ENCODE measurements at places on chromosomes 7 and 10.

GRCh38 chr7:70040970-70041766 lies 442.9 kb downstream of the AUTS2 start:
- DNase-seq, result no peak

DNA sequence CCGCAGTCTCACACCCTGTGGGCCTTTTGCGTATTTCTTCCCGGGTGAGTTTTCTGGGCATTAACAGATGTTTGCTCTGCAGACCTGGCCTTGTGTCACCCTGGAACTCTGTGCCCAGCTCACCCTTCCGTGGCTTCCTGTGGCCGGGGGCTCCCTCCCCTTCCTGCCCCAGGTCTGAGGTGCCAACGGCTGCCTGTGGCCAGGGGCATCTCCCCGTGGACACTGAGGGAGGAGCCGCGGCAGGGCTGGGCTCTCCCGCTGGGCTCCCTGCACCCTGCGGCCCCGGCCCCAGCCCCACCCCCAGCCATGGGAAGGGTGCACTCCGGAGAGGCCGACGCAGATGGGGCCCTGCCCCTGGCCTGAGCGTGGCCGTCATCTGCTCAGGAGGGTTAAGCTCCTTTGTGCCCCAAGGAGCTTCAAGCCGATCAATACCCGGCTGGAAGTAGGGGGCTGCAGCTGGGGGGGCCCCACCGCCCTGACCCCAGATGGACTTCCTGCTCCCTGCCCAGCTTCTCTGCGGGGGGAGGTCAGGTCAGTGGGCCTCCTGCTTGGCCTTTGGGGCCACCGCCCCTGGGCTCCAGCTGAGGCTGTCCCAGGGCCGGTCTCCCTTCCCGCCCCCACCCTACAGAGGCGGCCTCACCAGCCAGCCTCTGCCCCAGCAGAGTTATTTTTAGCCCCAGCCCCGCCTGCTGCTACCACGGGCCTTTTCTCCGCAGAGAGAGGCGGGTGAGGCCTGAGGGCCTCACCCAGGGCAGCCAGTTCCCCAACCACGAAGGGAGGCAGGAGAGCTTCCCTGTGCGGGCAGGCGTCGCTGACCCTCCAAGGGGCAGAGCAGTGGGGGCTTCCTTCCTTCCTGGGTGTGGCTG lies 24.2 kb downstream of the PWWP2B start:
- DNase-seq, result no peak

- no peak for DNase-seq
Measured at GRCh38 chr7:151020231-151020630, 4.1 kb downstream of the ATG9B start.

DNA sequence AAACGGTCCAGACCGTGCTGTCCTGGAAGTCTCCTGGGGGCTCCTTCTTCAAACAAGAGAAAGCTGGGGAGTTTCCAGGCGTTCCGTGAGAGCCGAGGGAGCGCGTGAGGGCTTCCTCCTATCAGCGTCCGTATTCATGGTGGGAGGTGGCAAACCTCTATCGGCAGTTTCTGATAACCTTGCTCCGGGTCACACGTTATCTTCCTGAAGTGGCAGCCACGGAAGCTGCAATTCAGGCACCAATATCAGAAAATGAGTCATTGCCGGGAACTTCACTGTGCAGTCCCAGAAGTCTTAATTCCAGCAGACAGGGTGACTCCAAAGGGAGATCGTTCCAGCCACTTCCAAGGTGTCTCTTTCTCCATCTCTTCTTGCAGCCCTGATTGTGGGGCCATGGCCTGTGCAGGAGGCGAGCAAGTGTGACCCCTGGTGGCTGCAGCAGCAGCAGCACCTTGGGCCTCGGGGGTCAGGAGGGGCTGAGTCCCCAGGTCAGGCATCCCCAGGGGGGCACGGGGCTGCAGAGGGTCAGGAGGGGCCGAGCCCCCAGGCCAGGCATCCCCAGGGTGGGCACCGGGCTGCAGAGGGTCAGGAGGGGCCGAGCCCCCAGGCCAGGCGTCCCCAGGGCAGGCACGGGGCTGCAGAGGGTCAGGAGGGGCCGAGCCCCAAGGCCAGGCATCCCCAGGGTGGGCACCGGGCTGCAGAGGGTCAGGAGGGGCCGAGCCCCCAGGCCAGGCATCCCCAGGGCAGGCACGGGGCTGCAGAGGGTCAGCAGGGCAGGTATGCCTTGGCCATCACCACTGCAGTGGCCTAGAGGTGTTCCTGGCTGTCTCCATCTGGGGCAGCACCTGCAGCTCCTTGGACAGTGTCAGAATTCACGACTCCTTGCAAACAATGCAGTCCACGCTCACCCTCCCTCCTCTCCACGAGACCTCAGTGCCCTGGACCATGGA lies 538.7 kb downstream of the DNAJB6 start:
- DNase-seq, result no peak

- no peak for DNase-seq
Measured at GRCh38 chr7:12809476-12809875, 122.0 kb downstream of the ARL4A start.

- DNase-seq, result no peak
Measured at GRCh38 chr7:139286144-139286543, 55.0 kb upstream of the FMC1 start.

DNA sequence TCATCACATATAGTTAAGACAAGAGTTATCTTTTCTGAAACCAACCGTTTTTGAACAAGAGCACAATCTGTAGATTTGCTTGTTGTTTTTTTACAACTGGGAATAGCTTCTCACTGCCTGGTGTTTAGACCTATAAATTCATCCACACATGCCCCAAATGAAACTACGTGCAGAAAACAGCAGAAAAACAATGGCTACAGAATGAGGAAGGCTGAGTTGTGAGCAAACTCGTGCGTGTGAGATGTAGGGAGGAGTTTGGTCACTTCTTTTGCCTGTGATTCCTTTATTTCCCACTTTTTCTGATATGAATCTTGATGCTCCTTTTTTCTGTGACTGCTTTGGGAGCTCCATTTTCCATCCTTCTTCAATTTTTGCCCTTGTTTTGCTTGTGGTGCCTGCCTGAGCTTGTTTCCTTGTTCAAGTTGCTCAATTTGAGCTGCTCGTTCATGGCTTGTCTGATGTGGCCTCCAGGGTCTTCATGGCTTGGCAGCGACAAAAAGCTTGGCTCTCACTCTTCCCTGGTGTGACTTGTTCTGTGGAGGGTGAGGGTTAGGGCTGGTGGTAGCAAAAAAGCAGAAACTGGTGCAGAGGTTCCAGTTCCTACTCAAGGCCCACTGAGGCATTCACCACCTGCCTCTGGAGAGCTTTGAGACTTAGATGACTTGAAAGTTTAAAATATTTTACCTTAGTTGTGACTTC lies 76.9 kb downstream of the ZNF365 start:
- no peak for DNase-seq

- DNase-seq, result no peak
Measured at GRCh38 chr10:80517416-80518142, 20.1 kb upstream of the SH2D4B start.

GRCh38 chr10:124181656-124182055 lies 88.3 kb upstream of the CHST15 start:
- no peak for DNase-seq

- no peak for DNase-seq
Measured at GRCh38 chr7:1846331-1847065, 176.4 kb downstream of the ELFN1 start.

GRCh38 chr7:340979-341694 lies 51.2 kb downstream of the FOXL3 start:
- no peak for DNase-seq

DNA sequence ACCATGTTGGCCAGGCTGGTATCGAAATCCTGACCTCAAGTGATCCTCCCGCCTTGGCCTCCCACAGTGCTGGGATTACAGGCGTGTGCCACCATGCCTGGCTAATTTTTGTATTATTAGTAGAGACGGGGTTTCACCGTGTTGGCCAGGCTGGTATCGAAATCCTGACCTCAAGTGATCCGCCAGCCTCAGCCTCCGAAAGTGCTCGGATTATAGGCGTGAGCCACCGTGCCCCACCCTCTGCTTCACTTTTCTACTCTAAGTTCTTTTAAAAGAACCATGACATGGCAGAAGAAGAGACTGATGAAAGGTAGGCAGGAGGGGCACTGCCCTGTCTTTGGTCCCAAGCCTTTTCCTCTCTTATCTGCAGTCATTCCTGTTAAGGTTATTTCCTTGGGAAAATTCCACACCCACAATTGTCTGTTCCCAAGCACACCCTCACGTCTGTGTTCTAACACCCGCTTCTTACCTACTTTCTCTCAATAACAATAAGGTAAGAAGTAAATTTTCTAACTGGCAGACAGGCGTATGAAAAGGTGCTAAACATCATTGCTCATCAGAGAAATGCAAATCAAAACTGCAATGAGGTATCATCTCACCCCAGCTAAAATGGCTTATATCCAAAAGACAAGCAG lies 291.7 kb downstream of the DPP6 start:
- DNase-seq, result no peak

DNA sequence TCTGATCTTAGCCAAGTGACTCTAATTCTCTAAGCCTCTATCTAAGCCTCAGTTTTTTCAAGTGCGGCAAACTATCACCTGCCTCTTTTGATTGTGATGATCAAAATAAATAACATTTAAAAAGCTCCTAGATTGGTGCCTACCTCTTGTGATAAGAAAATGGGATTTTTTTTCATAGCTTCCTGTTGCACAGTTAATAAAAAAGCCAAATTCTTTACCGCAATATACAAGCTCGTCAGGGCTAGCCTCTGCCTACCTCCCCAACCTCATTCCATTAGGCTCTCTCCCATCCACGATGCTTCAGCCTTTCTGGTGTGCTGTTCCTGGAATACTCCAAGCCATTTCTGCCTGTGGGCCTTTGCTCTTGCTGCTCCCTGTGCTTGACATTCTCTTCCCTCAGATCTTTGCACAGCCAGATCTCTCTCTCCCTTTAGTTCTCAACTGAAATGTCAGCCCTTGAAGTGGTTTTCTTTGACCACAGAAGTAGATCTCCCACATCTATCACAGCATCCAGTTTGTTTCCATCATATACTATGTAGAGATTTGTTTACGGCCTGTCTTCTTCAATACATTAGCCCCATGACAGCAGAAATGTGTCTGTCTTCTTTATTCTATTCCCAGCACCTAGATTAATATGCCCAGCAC lies 48.8 kb downstream of the SFR1 start:
- DNase-seq, result no peak

GRCh38 chr10:71241830-71242621 lies 29.7 kb downstream of the UNC5B start:
- no peak for DNase-seq

- DNase-seq, result no peak
Measured at GRCh38 chr7:81366546-81366945, 403.3 kb downstream of the HGF start.

- DNase-seq, result no peak
Measured at GRCh38 chr10:131944412-131944811, 37.3 kb downstream of the BNIP3 start.

DNA sequence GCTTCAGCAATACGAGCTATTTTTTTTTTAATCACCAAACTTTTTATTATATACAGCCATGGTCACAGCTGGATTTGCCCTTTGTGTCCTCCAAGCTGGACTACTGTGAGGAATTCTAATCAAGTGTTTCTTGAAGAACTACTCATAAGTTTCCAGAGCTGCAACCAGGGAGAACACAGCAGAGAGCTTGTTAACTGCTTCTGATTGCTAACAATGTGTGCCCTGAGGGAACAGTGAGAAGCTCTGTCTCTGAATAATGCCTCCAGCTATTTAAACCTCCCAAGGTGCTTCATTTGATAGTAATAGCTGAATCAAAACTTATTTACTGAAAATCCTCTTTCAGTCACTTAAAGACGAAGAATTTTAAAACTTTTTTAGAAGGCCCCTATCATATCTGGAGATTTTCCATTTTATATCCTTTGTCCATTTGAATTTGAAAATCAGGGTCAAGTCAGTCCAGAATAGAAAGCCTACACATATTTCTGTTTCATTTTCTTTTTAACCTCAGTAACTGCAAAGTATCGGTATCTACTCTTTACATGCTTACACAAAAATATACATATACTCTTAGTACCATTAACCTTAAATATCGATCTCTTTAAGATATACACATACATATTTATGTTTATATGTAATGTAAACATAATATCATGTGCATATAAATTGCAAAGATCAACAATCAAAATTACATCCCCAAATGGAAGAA lies 1024.2 kb downstream of the GRM8 start:
- DNase-seq, result no peak

DNA sequence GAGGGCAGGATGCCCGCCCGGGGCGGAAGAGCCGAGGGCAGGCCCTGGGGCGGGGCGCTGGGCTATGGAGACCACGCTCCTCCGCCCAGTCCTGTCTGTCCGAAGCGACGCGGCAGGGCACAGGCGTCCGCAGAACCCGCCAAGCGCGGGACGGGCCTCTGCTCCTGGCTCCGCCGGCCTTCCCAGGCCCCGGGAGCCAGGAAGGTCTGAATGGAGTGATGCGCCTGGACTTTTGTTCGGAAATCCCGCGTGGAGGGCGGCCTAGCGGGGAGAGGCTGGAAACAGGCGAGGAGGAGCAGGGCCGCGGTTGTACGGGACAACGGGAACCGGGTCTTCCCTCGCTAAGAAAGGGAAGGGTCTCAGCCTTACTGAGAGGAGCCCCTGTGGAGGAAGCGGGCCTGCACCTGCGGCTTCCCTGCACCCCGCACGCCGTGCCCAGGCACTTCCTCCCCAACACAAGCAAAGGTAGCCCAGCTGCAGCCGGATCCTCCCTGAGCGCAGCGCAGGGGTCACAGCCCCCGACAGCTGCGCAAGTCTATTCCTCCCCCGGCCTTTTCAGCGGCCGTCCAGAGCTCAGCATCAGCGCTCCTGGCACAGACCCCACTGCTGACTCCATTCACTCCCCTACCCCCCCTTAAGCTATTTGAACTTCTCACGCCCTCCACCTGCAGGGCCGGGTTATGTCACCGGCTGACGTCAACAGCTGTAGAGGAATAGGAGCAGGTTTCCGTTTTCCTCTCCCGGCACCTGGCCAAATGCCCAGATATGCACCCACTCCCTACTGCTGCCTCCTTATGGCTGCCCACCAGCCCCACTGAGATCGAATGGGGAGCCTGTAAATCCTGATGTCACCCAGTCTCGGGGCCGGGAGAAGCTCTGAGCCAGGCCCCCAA lies 143.2 kb upstream of the RET start:
- DNase-seq, result peak; percentile 24

DNA sequence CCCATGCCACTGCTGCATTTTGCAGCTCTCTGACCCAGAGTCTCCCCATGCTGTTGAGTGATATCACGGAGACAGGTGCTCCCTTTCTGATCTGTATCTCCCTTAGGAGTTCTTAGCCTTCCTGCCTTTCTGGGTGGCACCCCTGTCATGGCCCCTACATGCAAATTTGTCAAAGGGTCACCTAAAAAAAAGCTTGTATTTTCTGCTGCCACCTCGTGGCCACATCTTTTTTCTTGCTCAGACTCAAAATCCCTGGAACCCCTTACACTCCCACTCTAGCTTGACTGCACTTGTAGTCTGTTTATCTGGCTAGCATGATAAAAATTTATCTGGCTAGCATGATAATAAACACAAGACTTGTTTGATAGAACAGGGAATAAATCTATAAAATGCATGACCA lies 809.1 kb downstream of the SORCS1 start:
- DNase-seq, result no peak

DNA sequence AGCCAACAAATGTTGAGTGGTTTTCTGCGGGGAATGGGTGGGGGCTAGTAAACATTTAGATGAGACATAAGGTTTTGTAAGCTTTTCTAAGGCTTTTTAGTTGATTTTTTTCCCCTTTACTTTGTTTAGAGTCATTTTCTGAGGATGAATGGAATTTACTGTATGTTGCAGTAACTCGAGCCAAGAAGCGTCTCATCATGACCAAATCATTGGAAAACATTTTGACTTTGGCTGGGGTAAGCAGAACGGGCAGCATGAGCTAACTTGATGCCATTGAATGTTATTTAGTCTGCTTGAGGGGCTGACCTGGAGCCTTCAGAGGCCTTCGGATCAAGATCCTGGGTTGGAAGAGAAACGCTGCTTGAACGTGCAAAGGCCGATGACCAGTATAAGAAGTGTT lies 37.3 kb downstream of the FBH1 start:
- DNase-seq, result no peak

All from activated CD8-positive, alpha-beta memory T cell treated with anti-CD3 and anti-CD28 coated beads for 1 hour (primary cell).